DND-41 (cell line): ENCODE measurements at places on chromosomes 4 and X.

DNA sequence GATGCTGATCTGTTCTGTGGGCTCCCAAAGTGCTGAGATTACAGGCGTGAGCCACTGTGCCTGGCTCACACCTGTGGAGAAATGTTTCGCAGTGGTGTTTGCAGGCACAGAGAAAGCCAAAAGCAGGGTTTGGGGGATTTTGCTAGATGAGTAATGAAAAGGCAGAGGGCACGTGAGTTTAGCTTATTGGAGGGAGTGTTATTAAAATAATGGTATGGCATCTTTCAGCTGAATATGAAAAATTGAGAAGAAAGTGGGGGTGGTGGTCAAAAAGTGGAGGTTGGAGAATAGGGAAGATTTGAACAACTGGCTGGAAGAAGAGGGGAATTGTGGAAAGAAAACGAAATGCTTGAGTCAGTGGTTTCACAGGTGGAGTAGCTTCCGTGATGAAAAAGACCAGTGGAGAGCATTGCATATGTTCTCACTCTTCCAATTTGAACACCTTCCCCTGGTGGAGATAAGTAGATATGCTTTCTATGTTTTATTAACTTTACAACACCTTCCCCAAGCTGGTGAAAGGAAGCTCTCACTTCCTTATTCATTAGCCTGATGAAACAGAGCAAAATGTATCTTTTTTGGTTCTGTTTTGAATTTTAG is 1.1 kb upstream of the CHST7 start:
- no peak for DNase-seq

- no peak for DNase-seq
Measured at GRCh38 chr4:95013236-95013635, 255.5 kb downstream of the BMPR1B start.

DNA sequence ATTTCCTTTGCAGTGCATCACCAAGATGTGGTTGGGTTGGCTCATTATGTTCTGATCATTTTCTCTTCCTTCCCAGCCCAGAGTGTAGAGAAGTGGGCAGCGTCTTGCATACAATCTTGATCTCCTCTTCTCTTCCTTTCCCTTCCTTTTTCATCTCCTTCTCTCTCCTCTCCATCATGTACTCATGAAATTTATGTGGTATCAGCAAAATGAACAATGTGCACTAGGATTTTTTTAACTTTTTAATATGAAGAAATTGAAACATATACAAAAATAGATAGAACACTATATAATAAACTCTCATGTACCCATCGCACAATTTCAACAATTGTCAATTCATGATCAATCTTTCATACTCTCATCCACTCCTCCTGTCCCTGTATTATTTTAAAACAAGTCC is 593.5 kb downstream of the BCOR start:
- no peak for DNase-seq

DNA sequence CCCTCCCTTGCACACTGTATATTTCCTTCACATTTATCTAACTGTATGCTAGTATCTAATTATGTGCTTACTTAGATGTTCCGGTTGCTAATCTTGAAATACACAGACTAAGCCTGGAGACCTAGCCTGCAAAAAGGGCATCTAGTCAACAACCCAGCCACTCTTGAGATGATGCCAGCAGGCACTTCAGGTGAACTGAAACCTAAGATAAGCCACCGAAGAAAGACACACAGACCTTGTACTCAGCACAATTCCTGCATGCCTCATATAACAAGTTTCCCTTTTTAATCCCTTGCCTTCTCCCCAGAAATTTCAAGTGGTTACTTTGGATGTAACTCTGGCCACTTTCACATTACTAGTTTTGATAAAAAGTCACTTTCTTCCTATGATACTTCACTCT is 2506.6 kb downstream of the ARAP2 start:
- no peak for DNase-seq

DNA sequence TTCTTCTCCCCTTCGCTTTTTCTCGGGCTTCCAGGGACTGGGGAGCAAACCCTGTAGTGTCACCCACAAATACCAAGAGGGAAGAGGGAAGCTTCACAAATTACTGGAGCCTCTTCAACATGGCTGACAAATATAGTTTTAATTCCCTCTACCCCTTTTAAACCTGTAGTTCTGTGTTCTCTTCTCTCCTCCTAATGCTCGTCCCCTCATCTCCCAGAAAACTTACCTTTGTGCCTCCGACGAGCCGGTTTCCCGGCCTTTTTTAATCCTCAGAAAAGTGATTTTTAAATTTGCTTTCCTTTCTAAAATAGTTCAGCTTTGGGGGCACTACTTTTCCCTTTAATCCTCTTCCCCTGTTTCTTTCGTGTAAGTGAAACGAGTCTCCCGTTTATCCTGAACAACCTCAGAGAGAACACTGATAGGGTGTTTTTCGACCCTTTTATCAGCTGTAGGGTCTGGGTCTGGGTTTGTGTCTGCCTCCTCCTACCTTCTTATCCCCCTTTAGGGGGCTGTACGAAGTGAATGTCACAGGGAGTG is 408 bp downstream of the TET2 start:
- DNase-seq, result no peak

GRCh38 chrX:72050011-72050410 is 81.7 kb downstream of the RTL5 start:
- DNase-seq, result no peak

DNA sequence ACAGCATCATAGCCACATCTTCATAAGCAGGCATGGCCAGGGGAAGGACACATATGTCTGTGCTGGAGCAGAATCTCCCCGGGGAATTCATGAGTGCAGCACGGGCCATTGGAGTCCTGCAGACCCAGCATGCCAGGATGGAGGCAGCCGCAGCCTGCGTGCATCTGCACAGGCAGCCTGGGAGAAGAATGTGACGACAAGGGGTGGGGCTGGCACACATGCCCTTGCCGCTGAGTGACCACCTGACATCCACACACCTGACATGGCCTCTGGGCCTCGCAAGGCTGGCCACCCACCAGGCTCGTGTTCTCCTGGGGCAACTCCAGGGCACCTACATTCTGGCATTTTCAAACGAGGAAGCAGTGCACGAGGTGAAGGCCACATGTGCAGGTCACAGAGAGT is 66.2 kb upstream of the AFAP1 start:
- DNase-seq, result no peak

DNA sequence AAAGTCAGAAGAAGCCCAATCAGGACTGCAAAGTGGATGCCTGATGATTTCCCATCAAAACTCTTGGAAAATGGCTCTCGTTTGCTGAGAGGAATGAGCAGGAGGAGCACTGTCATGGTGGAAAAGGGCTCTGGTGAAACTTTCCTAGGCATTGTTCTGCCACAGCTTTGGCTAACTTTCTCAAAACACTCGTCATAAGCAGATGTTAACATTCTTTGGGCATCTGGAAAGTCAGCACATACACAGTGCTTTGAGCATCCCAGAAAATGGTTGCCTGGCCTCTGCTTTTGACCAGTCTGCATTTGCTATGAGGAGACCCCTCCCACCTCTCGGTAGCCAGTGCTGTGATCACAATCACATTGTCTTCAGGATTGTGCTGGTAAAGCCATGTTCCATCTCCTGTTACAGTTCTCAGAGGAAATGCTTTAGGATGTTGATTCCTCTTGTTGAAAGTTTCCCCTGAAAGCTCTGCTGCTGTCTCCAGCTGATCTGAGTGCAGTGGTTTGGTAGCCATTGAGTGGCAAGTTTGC is 25.2 kb upstream of the TBC1D14 start:
- DNase-seq, result no peak

DNA sequence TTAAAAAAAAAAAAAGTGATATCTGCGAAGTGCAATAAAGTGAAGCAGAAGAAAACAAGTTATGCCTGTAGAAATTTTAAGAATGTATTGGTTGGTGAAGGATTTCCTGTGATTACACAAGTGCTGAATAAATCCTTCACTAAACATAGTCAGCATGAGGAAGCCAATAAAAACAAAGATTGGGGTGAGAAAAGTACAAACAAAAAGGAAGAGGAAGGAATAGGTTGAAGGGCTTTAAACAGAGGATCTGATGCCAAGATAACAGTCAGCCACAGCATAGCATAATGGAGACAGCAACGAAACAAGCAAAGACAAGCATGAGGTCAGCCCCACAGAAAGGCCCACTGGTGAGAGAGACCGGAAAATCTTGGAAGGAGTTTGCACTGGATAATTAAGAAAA is 372.2 kb downstream of the ADAM29 start:
- no peak for DNase-seq

GRCh38 chrX:625137-625691 is 5.4 kb upstream of the SHOX start:
- no peak for DNase-seq

GRCh38 chrX:104347860-104348259 is 93.1 kb upstream of the ESX1 start:
- DNase-seq, result no peak

GRCh38 chr4:173272996-173273395 is 61.2 kb downstream of the HMGB2 start:
- no peak for DNase-seq

- DNase-seq, result no peak
Measured at GRCh38 chr4:23889391-23889790, 456 bp downstream of the PPARGC1A start.

DNA sequence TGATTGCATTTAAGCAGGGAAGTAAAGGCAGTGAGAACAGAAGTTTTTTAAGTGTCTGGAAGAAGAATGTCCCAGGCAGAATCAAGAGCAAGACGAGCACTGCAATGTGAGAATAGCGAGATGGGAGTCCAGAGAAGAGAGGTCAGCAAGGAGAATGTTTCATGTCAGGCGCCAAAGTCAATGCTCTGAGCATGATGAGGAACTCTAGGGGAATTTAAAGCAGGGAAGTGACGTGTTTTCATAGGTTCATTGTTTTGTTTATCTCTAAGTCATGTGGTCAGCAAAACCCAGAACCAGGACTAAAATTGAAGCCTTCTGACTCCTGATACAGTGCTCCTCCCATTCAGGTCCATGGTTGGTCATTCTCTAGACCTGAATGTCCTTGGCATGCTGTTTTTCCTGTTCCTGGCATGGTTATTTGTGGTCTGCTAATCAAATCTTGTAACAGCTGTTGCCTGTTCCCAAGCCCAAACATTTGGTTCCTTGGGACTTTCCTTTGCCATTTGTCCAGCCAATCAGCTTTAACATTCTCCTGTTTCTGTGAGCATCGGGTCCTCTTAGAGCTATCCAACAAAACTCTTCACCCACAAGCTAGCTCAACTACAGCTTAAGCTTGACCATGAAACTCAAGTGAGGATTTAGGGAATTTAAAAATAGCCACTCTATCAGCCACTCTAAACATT is 37.7 kb downstream of the PTCHD1 start:
- DNase-seq, result no peak

DNA sequence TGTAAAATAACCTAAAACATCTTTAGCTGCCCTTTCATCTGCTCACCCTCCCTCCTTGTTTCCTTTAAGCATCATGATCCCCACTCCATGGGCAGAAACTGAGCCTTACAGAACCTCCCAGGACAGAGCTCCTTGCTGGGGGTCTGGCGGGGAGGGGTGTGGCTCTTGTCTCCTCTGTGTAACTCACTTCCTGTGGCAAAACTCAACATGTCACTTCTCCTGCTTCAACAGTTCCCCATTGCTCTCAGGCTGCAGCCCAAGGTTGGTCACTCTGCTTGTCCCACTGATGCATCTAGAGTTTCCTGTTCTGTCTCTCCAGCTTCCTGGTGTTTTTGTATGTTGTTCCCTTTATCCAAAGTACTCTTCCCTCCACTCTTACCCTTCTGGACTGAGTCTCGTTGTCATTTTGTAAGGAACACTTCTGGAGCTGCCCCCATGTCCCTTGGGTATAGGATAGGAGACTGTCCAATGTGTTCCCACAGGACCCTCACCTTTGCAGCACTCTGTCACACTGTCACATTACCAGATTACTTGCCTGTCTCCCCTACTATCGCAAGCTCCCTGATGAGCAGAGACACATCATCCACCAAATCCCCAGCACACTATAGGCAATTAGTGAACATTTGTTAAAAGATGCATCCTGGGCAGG is 19.6 kb downstream of the TMEM31 start:
- no peak for DNase-seq

DNA sequence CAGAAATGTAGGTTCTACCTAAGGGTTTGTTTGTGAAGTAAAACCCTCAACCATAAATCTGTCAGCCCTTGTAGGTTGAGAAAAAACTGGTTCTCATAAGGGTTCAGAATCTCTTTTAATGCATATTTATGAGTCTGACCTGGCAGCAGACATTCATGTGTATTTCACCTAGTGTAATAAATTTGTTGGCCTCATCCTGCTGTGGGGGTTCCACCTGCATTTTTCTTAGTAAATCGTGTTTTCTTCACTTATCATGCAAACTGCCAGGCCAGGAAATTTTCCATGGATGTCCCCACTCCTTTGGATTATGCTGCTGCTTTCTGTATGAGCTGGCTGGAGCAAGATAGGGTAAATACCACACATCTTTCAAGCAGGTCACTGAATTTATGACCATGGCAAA is 42.4 kb downstream of the KLHL13 start:
- no peak for DNase-seq

DNA sequence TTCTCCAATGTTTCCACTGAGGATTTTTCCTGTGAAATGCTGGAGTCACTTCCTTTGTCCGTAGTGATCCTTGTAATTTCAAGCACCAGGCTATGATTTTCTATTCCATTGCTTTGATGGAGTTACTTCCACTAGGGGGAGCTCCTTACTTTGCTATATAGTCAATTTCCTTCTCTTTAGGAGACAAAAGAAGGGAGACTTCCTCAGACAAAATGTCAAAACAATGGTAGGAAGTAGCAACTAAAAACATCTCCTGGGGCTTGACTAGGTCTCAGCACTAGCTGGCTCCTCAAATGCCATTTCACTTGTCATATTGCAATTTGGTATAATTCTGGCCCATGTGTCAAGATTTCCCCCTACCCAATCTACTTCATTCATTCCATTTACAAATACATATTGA is 24.1 kb downstream of the ZCCHC12 start:
- DNase-seq, result no peak

DNA sequence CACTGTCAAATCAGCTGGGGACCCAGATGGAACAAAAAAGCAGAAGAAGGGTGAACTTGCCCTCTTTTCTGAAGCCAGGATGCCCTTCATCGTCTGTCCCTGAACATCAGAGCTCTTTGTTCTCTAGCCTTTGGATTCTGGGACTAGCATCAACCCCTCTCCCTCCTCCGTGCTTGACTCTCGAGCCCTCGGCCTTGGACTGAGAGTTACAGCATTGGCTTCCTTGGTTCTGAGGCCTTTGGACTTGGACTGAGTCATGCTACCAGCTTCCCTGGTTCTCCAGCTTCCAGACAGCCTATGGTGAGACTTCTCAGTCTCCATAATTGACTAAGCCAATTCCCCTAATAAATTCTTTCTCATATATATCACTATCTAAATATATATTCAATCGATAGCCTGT is 38.4 kb downstream of the WDFY3 start:
- no peak for DNase-seq

GRCh38 chr4:118033148-118034052 is 886 bp upstream of the NDST3 start:
- DNase-seq, result peak; percentile 83

- no peak for DNase-seq
Measured at GRCh38 chrX:154090731-154091130, 6.8 kb downstream of the MECP2 start.

DNA sequence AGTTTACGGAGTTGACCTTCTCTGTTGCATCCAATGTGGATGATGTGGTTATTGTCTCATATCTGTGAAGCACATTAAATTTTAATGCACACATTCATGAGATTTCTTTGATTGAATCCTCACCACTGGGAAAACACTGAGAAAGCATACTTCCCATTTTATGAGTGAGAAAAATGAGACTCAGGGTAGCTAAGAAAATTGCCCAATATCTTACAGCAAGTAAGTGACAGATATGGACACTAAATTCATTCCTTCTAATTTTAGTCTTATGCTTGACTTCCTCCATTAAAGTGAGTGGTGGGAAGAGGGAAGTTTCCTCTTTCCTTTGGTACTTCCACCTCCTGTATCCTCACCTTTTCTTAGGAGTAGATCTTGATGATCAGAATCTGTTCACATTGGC is 504.8 kb upstream of the BOD1L1 start:
- no peak for DNase-seq
